ENCODE measurements at places on chromosomes 16 and 17.

- peak; percentile 28 for DNase-seq
These were observed 2.2 kb upstream of the AOC2 start for GRCh38 chr17:42841975-42842685.

DNA sequence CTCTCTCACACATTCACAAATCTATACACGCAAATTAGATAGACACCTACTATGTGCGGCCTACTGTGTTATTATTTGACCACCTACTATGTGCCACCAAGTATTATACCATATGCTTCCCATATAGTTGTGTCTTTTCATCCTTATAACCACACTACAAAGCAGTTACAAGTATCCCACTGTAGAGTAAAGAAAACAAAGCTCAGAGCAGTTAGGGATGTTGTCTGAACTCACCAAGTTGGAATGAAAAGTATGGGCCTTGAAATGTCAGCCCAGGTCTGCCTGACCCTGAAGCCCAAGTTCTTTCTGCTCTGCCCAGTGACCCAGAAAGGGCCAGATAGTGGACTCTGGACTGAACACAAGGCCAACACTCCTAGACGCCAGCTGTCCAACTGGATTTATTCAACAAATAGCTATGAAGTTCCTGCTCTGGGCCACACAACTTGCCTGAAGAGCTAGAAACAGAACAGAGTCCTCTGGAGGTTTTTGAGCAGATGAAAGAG lies 8.5 kb downstream of the KRT37 start:
- no peak for DNase-seq

GRCh38 chr16:11088074-11088730 lies 143.8 kb downstream of the CLEC16A start:
- DNase-seq: no peak

- peak; percentile 35 for DNase-seq
These were observed 10.3 kb upstream of the NAGPA start for GRCh38 chr16:5044011-5044540.

DNA sequence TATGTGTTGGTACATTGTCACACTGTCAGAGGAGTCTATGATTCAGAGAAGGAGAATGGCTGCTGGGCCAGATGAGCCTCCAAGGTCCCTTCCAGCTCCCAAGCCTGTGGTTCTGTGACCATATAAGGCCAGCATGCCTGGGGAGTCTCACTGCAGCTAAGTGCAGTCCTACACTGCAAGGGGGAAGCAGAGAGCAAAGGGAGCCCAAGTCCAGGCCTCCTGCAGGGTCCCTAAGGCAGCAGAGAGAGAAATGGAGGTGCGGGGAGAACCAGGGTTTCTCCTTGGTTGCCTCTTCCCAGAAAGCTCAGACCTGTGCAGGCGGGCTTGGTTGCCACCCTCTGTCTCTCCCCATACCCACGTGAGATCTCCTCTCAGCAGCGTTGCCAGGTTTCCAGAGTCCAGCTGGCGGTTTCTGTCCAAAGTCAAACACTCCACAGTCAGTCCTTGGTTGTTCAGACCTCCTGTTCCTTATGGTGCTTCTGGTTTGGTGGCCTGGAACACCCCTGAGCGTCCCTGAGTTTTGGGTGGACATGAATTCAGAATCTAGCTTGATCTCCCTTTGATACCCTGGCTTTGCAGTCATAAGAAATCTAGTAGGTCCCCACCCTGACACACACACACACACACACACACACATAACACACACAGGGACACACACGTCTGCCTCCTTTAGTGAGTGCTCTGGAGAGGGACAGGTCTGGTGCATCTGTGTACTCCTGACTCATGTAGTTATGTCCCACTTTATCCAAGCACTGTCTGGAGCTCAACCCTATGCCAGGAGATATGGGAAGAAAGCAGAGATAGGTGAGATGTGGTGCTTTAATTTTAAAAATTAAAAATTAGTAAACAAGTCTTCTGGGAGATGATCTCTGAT lies 78.8 kb downstream of the GNAO1 start:
- peak; percentile 46 for DNase-seq

DNA sequence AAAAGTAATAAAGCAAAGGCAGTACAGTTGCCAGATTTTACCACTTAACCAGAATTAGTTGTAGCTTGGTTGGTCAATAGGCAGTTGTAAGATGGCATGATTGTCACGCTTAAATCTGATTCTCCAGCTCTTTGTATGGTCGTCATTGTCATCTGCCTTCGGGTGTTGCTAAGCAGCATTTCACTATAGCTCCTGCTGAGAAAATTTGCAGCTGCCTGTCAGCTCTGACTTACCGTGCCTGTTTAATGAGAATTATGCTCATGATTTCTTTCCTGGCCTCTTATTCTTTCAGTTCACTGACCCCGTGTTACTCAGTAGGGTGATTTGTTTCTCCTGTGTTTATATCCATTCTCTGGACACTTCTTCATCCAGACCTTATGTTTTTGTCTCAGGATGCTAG lies 66.7 kb downstream of the TANGO6 start:
- no peak for DNase-seq

DNA sequence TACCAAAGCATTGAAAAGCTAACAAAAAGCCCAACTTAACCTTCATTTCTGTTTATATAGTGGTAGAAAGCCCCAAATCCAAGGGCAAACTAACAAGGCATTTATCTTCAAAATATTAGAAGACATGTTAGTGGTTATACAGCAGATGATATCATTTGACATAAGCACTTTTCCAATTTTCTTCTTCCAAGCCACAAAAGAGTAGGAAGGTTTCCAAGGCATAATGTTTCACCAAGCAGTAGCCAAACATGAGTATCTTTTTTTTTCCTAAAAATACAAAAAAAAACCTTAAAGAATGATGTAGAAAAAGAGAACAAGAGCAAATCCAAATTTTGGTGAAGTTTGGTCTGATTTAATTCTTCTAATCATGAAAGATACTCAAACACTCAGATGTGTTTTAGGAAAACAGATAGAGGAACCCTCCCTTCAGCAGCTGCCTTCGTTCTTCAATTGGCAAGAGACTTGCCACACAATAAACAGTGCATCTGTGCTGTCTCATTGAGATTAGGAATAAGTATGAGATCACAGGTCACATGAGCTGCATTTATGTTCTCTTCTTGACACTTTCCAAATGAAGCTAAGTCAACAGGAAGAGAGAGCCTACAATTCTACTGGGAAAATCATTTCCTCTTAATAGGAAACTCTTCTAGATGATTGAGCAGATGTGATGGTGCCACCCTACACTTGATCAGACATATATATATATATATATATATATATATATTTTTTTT lies 106.7 kb downstream of the TTC19 start:
- DNase-seq: no peak

- no peak for DNase-seq
These were observed 42.8 kb downstream of the PRAC1 start for GRCh38 chr17:48679385-48680096.

DNA sequence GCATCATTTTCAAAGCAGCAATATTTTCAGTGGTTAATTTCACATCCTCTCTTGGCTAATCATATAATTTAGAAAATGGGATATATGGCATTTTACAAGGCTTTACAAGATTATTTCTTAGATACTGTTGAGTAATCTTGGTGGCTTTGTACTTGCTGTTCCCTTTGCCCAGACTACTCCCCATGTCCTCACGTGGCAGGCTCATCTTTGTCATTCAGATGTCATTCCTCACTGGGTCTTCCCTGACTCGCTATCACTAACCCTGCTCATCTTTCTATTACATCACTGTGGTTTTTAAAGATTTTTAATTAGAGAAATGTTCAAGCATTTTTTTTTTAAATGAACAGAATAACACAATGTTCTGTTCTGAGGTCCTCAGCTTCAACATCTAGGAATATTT lies 240.0 kb upstream of the IRX5 start:
- no peak for DNase-seq

GRCh38 chr17:7495906-7496434 lies 11.8 kb downstream of the POLR2A start:
- no peak for DNase-seq

DNA sequence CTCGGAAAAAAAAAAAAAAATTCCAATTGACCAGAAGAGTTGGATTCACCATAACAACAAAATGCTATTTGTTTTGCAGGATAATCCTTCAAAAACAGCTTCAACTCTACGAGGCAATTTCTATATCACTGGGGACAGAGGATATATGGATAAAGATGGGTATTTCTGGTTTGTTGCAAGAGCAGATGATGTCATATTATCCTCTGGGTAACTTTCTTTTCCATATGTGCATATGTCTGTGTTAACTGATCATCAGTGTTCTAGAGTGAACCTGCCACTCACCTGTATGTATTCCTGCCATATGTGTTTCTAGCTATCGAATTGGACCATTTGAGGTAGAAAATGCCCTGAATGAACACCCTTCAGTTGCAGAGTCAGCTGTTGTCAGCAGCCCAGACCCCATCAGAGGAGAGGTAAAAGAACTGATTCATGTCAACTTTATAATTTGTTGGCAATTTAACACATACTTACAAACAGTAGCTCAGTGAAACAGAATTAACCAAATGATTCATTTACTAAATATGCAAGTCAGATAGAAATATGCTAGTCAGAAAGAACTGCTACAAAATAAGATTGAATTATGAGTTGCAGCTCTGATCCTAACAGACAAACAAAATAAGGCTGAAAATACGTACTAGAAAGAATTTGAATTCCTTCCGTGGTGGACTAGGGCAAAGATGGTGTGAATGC lies 14.2 kb downstream of the ERI2 start:
- no peak for DNase-seq

- peak; percentile 71 for DNase-seq
These were observed 1.3 kb upstream of the CUEDC1 start for GRCh38 chr17:57956291-57957119.

DNA sequence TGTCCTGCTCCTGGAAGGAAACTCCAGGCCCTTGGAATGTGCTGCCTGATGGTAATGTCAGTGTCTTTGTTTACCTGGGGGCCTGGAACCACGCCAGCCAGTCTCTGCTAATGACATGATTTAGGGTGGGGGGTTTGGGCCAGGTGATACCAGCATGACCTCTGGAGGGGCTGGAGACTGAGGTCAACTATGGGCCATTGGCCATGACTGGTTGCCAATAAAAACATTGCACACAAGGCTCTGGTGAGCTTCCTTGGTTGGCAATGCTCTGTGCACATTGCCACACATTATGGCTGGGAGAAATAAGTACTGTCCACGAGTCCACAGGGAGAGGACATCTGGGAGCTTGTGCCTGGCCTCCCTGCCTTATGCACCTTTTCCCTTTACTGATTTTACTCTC lies 52.5 kb downstream of the LITAF start:
- DNase-seq: no peak

DNA sequence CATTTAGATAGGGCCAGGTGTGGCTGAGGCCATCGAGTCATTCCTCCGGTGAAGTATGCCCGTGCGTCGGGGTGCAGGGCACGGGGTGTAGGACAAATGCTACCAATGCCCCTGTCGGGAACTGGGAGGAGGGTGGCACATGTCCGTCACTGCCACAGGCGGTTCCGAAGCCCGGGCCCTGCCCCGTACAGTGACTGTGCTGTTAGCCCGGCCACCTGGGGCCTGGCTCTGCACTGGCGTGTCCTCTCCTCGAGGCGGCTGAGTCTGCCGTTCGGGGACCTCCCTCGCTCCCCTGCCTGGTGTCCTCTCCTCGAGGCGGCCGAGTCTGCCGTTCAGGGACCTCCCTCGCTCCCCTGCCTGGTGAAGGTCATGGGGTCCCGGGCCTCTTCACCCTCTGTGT lies 7.0 kb upstream of the ZFPM1 start:
- DNase-seq: no peak

DNA sequence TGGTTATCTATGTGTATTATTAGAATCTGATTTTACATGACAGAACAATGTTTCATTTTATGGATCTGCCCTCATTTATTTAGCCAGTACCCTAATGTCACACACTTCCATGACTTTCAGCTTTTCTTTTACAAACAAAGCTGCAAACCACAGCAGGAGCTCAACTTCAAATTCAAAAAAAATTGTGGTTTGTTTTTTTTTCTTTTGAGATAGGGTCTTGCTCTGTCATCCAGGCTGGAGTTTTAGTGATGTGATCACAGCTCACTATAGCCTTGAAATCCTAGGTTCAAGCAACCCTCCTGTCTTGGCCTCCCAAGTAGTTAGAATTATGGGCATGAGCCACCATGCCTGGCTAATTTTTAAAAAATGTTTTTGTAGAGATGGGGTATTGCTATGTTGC lies 8.2 kb upstream of the MPRIP start:
- DNase-seq: no peak

- DNase-seq: no peak
These were observed 3.2 kb upstream of the NLRP1 start for GRCh38 chr17:5587438-5588032.

GRCh38 chr17:17353625-17354484 lies 50.7 kb downstream of the NT5M start:
- DNase-seq: peak; percentile 64

DNA sequence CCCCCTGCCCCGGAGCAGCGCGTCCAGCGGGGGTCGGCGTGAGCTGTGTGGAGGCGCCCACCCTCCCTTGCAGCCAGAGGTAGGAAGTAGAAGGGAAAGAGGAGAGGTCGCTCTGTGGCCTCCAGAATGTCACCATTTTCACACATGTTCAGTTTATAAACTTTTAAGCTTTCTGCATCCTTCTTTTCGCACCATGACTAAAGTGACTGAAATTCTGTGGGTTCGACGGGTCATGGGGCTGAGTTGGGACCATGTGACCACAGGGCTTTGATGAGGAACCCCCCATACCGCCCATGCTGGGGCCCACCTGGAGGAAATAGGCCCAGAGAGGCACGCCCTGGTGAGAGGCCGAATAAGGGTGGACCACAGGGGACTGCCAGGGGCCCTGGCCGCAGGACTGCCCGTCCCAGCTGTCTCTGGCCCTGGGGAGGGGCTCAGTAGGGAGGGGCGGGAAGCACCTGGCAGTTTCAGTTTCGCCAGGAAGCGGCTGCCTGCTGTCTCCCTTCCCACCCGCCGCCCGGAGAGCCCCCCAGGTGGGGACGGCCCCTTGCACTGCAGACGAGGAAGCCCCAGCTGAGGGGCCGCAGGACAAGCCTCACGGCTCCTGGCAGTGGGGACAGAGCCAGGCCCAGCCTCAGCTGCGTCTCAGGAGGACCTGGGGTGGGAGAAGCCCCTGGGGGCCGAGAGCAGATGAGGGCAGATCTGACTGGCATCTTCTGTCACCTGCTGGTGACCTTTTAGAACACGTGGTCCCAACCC lies 9.0 kb downstream of the CBFA2T3 start:
- DNase-seq: peak; percentile 95

DNA sequence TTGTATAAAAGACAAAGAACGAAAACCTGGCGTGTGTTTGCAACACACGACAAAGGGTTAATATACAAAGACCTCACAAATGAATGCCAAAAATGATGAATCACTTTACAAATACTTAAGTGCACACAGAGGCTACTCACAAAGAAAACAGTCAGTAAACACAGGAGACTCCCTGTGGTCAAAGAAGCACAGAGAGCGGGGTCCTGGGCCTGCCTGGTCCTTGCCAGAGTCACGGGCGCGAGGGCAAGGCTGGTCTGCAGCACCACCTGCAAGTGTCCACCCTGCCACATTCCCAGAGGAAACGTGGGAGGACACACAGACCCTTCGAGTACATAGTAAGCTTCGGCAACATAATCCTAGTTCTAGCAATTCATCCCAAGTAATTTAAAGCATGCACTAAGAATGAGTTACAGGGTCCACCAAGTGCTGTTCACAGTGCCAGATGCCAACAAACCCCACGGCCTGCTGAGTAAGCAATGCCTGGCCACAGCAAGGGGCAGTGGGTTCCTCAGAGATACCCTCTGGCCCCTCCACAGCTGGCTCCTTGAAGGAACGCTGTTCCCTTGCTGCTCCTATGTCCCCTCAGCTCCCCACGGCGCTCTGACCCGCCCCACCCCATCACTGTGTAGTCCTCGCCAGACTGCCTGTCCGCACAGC lies 24.6 kb upstream of the FAAP100 start:
- DNase-seq: no peak

All from spleen (tissue), 13 donors.